ENCODE measurements at places on chromosomes 7 and 10.

DNA sequence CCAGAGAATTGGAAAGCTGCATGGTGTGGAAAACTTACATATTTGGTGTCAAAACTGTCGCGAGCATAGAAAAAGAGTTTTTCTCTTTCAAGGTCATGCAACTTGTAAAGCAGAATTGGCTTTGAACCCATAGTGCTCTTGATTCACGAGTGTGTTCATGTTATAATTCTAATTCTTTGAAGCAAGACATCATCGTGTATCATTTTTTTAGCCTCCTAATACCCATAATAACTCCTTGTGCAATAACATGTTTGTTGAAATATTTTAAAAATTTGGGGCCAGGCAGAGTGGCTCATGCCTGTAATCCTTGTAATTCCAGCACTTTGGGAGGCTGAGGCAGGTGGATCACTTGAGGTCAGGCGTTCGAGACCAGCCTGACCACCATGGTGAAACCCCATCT, 4.2 kb downstream of the CCL24 start:
- DNase-seq, result no peak

DNA sequence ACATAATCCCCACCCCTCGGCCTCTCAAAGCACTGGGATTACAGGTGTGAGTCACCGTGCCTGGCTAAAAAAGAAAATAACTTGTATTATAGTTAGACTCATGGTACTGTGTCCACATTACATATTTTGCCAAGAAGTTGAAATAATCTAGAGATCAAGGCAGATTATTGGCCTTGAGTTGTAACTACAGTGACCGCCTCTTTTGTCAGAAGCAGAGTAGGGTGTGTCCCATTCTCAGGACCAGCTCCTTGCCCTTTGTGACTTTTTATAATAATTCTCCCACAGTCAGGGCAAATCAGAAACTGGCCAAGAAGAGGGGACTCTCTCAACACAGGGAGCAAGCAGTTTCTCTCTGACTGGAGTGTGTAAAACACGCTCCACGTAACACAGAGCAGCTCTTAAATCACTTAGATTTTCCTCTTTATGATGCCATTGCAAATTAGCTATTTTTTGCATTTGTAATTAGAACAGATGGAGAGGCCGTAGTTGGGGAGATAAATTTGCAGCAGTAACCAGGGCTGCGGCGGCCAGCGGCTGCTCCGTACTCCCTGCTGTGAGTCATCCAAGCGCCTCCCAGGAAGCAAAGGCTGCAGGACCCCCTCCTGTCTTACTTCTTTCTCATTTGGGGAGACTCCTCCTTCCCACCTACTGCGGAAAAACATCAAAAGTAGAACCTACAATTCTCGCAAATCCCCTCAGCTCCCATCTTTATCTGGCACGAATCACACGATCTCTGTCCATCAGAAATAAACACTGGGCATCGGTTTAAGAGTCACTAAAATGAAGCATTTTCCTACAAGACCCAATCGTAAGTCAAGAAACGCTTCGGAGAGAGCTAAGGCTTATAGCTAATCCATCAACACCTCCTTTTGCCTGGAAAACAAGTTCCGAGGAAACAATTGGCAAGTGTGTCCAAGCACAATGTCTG, 32.1 kb upstream of the MSRB2 start:
- DNase-seq, result no peak

- no peak for DNase-seq
These were observed 69.1 kb downstream of the KMT2C start for GRCh38 chr7:152366662-152367061.

DNA sequence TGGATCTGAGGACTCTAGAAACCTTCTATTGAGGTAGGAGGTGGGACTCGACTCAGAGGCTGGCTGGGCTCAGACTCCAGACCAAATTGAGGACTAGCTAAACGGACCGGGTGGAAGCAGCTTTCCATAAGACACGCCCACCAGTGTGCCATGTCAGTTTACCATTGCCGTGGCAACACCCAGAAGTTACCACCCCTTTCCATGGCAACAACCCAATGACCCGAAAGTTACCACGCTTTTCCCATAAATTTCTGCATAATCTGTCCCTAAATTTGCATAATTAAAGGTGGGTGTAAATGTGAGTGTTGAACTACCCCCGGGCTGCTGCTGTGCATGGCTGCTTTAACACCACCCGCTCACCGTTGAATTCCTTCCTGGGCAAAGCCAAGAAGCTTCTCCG, 58.9 kb downstream of the MICALL2 start:
- no peak for DNase-seq

DNA sequence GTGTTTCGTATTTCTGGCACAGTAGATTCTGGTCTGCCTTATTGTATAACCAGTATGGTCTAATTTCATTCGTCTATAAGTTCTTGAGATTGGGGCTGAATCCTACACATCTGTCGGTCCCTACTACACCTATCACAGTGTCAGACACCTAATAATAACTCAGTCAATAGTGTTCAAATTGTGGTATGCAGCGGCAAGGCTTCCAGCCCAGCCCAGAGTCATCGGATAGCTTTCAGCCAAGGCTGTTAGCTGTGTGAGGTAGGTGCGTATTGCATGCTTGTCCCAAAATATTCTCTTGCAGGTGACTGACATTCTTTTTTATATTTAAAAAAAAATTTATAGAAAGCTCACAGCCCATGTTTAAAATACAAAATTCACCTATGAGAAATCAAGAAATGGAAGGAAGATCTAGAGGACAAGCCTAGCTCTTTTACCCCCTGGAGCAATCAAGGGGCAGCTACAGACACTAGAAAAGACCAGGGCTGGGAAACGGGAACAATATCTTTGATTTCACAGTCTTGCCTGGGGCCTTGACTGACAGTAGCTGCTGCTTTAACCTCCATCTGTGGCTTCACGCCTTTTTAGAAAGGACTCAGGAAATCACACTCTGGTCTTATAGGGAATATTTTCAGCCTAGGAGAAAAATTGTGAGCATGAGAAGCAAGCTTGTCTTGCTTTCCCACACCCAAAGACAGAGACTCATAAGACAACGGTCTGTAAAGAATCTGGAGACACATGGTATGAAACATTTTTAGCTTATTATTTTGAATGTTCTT, 9.5 kb upstream of the ASB4 start:
- peak; percentile 65 for DNase-seq

DNA sequence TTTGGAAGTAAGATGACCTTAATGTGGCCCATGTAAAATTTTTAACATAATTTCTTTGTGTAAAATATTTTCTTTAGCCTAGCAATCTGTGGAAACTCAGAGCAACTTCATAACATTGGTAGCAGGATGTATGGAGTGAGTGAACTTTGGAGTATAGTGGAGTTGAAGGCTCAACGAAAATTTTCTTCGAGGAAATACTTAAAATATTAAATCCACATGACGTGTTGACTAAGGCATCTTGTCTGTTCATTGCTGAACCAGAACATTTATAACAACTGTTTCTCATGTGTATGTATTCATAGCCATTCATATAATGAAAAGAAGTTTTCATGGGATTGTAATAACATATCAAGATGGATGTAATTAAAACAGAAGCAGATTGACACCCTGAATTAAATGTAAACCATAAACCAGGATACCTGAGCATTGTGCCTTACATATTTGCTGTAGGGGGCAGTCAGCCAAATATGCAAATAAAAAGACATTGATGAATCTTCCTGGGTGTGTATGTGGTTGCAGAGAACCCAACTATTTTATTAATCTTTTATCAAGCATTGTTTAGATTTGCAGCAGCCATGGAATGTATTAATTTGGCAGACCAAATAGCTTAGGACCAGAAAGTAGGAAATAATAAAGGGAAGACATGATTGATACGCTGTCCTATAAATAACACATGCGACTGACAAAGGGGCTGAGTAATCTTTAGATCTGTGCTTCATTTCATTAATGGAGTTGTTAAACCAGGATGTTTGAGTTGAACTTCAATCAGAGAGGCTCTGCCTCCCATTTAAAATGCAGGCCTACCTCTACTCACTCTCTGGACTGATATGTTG, 11.5 kb downstream of the AUTS2 start:
- no peak for DNase-seq

DNA sequence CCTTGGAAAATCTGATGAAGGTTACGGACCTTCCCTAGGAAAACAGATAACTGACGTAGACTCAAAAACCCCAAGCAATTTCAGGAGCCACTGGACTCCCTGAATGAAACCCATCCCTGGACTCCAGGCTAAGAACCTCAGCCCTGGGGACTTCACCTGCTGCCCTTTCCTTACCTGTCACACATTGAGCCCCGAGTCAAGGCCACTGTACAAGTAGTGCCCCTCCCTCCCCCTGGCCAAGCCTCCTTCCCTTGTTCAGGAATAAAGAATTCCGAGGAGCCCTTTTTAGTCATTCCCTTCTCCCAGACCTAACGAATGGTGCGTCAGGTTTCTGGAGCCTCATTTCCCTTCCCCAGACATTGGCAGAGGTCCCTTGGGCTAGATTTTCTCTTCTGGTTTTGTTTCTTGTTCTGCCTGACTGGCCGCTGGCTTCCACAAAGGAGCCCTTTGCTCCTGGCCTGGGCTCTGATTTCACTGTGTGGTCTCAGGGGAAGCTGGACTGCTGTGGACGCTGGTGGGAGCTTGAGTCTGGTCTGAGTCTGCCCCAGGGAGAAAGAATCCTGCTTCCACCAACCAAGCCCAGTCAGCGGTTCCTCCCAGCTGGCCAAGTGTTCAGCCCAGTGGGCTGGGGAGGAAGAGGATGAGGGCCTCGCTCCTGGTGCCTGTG, 31.7 kb downstream of the ZNF775 start:
- no peak for DNase-seq

GRCh38 chr10:119344381-119344780, 137.0 kb downstream of the GRK5 start:
- no peak for DNase-seq

DNA sequence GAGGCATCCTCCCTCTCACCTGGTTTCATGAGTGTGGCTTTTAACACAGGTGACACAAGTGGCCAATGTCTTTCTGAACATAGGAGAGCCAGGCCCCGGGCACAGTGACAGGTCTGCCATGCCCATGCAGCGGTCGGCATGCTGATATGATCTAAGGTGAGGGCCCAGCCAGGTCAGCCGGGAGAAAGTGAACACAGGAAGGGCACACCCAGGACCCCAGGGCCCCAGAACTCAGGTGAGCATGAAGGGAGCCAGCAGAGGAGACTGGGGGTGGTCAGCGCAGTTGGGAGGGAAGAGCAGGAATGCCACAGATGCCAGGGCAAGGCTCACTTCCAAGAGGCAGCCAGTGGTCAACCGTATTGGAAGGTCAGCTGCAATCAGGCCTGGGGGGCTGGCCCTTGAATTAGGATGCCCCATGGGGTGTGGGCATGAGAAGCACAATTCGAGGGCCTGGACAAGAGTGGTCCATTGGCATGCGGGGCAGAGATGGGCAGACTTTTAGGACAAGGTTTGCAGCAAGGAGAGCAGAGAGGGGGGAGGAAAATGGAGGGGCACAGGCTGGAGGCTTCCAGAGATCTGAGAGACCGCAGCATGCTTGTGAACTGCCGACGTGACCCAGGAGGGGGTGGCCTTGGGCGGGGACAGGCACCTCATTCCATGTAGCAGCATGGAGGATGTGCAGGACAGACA, 3.9 kb upstream of the INPP5A start:
- no peak for DNase-seq

- DNase-seq, result no peak
These were observed 125.2 kb downstream of the DOCK4 start for GRCh38 chr7:112080978-112081377.

DNA sequence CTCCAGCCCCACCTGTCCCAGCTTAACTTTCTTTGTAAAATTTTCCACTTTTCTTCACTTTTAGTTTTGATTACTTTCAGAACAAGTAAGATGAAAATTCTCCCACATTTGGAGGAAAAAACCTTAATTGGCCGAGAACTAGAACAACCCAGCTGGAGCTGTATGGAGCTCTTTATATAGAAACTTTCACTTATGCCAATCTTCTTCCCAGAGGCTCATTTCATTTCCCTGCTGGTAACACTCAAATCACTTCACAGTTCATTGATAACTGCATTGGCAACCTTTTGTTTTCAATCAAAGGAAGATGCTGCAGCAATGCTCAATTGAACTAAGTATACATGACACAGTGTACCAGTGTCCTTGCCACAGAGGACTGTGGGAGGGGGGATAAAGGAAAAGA, 176.2 kb upstream of the NOBOX start:
- no peak for DNase-seq

DNA sequence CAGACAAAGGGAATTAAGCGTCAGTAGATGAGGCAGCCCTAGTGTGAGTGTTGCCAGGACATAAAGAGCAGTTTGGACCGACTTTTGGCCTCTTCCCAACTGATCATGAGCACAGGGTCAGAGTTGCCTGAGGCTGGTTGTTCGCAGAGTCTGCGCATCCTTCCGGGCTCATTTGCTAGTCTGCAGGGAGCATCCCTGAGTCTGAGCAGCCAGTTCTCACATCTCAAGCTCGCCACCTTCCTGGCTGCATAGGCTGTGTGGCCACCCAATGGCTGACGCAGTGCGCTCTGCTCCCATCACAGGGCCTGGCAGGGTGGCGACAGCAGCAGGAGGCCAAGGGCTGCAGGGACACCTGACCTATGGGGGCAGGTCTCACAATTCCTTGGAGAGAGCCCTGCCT, 5.0 kb downstream of the GAD2 start:
- DNase-seq, result no peak

DNA sequence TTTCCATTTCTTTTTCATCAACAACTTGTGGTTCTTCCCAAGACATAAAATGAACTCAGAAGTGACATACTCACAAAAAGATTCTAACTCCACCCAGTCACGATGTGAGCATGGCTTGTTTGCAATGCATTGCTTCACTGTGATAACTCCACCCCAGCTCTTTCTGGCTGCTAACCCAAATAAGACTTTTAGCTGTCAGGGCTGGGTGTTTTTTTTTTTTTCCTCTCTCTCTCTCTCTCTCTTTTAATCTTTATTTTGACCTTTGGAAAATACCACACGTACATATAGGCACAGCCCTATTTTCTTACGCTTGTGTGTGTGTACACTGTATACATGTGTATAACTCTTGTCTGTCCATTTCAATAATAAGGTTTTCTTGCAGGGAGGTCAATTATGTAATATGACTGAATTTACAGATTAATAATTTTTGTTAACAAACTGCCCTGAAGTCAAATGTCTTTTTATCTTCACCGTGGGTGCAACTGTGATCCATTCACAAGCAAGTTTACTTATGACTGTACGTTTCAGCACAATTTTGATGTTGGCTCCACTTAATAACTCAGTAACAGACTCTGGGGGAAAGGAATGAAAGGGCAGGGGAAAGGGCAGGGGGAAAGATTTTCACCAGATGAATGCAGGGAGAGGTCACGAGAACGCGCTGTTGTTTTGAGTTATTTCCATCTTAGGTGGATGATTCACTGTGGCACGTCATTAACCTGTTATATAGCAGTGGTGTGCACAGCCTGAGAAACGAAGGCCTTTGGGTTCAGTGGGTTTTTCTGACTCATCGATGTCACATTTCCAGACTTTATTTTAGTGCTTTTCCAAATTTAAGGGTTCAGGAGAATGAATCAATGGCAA, 49.1 kb downstream of the APBB1IP start:
- peak; percentile 99 for DNase-seq

- no peak for DNase-seq
These were observed 24.6 kb upstream of the BHLHA15 start for GRCh38 chr7:98186452-98187137.

Measured in RPMI7951 (cell line).